Skin of body (tissue), 3 donors: ENCODE measurements at places on chromosomes 3 and 15. TPM values are rescaled to one million over a fixed set of nuclear protein-coding genes. Genes with fewer than 3 reads are reported as not detected.
A peak's percentile ranks its signal among the peaks of the same experiment; 100 is the strongest.

The ADGRG7 gene
- 0.10 TPM for total RNA-seq

DNA sequence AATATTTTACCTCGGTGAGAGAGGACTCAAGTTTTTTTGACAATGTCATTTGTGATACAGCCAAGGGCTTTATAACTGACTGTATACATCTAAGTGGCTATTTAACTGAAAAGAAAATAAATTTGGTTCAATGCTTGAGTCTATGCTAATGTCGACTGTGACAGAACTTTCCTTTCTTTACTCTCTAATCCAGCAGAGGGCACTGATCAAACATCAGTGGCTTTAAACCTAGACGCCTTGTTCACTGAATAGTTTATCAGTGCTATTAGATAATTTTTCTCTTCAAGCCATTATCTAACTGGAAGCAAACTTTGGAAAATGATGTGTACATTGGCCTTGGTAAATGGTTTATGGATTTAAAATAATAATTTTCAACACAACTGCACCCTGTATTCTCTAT, 285.1 kb downstream of the CHL1 start:
- DNase-seq = no peak

The GTPBP8 gene
- 16.8 TPM for total RNA-seq

The SMCO1 gene
- total RNA-seq = 0.79 TPM

The CATSPER2 gene
- 1.8 TPM for total RNA-seq

GRCh38 chr3:164155400-164155799, 922.9 kb downstream of the SI start:
- no peak for DNase-seq

- no peak for DNase-seq
These were observed 143.1 kb downstream of the ARNT2 start for GRCh38 chr15:80547264-80547663.

GRCh38 chr3:127388427-127388826, 100.6 kb upstream of the PRR20G start:
- no peak for DNase-seq

GRCh38 chr15:64948916-64949315, 37.2 kb downstream of the ANKDD1A start:
- DNase-seq = no peak

DNA sequence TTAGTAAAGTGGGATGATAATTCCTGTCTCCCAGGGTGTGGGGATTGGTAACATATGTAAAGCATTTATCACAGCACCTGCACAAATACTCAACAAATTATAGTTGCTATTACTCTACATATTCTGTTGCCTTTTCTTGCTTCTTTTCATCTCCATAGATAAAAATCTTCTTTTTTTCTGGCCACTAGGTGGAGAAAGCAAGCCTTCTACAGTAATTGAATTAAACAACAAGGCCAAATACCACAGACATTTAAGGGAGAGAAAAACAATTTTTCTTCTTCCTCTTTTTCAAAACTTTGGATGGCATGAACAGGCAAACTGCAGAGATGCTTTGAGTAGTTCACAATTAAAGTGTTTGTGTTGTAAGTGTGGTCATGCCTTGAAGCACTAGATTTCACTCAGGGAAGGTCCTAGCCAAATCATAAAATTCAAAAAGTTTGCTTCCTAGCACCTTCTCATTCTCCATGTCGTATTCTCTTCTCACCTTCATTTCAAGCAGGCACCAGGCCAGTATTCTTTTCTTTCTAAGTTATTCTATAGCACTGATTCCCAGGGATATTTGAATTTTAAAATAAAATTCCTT, 493.4 kb upstream of the TGFBR2 start:
- no peak for DNase-seq

- no peak for DNase-seq
These were observed 29.7 kb downstream of the GLCE start for GRCh38 chr15:69190091-69190490.

- DNase-seq = no peak
These were observed 356.3 kb upstream of the C2CD4B start for GRCh38 chr15:62521396-62521795.

GRCh38 chr3:133138017-133138416, 99.8 kb downstream of the TMEM108 start:
- DNase-seq = no peak

- peak; percentile 52 for DNase-seq
These were observed 76.0 kb upstream of the HACD2 start for GRCh38 chr3:123660900-123661299.

- no peak for DNase-seq
These were observed 42.0 kb downstream of the WWTR1 start for GRCh38 chr3:149615731-149616221.

- DNase-seq = no peak
These were observed 21.7 kb downstream of the PXYLP1 start for GRCh38 chr3:141253326-141253725.

- no peak for DNase-seq
These were observed 87.4 kb upstream of the GSK3B start for GRCh38 chr3:120181632-120182031.

- DNase-seq = no peak
These were observed 149.5 kb downstream of the SLC9A9 start for GRCh38 chr3:143698682-143699303.

- no peak for DNase-seq
These were observed 377.1 kb upstream of the TPM1 start for GRCh38 chr15:62665449-62665848.

DNA sequence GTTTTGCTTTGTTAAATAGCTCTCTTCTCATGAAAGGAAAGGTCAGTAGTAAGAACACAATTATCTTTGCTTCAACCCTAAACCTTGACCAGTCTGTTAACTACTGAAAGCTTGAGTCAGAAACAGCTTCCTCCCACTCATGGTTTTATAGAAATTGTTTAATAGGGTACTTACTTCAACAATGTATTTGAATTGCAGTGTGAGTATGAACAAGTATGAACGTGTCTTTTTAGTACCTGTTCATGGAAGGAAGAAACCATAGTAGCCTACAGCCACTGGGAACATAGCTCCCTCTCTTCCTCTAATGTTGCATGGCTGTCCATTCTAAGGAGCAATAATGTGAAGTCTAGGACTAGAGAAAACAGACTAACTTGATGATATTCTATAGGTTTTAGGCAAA, 311.0 kb downstream of the MCTP2 start:
- no peak for DNase-seq

- no peak for DNase-seq
These were observed 40.4 kb downstream of the BHLHE40 start for GRCh38 chr3:5019411-5020241.

GRCh38 chr15:90191344-90191687, 9.8 kb upstream of the SEMA4B start:
- DNase-seq = no peak

The SPINT1 gene
- 50.8 TPM for total RNA-seq

The DPPA2 gene
- not detected for total RNA-seq

The FILIP1L gene
- 40.1 TPM for total RNA-seq

GRCh38 chr3:49006408-49007067, 653 bp upstream of the WDR6 start:
- DNase-seq = peak; percentile 33

GRCh38 chr3:52696830-52697631, 8.6 kb downstream of the GLT8D1 start:
- no peak for DNase-seq

GRCh38 chr3:74001436-74001835, 376.7 kb upstream of the PDZRN3 start:
- peak; percentile 84 for DNase-seq

DNA sequence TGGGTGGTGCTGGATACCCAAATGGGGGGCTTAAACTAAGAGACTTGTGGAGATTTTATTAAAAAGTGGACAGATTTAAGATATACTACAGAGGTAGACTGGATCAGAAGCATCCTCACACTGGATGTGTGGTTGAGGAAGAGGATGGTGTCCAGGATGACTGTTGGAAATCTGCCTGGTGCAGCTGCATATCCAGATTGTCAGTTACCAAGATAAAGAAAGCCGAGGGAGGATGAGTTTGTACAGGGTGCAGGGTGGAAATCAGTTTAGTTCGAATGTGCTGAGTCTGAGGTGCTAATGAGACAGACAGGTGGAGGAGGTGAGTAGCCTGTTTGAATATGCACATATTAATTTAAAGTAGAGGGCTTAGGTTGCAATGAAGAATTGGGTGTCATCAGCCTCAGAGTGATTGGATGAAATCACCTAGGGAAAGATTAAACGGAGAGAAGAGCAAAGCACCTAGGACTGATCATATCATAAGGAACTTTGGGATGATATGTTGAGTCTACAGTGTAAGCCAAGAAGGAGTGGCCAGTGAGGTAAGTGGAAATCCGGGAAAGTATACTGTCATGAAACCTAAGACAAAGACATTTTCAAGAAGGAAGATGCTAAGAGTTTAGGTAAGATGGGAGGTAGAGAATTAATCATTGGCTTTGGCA, 74.1 kb upstream of the GOLGA8B start:
- DNase-seq = no peak

DNA sequence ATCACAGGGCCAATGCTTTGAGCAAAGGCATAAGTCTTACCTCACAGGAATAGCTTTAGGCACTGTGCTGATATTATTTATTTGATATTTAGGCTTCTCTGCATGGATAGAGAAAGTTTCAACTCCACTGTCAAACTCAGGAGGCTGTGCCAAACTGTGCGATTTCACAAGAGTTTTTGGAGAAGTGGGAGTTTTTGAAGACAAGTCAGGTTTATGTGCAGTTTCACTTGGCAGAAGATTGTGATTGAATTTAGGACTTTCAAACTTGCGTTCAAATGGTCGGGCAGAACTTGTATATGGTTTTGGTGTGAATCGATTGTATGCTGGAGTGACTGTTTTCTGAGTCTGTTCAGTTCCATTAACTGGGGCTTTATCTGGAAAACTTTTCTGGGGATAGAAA, 113.7 kb downstream of the TJP1 start:
- no peak for DNase-seq

- DNase-seq = no peak
These were observed 4.7 kb downstream of the GAP43 start for GRCh38 chr3:115628075-115628412.

DNA sequence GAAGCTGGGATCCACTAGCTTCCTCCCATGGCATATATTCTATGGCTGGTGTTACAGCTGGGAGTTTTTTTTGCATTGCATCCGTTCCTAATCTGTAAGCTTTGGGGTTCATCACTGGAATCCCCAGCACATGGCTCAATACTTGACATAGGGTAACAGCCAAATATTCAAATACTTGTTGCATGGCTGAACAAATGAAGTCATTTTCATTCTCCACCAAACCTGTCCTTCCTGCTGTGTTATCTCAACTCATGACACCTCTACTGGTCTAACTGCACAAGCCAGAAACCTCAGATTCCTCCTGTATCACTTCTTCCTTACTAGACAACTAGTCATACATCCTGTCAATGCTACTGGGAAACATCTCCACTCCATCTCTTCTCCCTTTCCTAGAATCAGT, 43.4 kb downstream of the ST3GAL6 start:
- no peak for DNase-seq

DNA sequence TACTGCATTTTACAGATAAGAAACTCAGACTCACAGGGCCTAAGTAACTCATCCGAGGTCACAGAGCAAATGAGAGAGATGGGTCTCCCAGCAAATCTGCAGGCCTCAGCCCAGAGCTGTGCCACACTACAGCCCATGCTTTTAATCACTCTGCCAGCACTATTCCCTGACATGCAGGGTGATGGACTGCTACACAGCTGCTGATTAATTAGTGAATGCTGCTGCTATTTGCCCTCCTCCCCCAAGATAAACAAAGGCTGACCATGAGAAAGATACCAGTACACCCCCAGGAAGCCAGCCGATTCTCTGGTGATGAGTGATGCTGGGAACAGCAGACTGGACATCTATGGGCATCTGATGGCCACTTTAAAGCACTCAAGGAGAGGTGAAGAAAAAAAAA, 39.3 kb downstream of the RFTN1 start:
- no peak for DNase-seq

- no peak for DNase-seq
These were observed 228.2 kb downstream of the OPA1 start for GRCh38 chr3:193821151-193821668.

The TMEM40 gene
- 10.8 TPM for total RNA-seq

- no peak for DNase-seq
These were observed 1438.2 kb downstream of the ZPLD1 start for GRCh38 chr3:103873021-103873420.

GRCh38 chr3:141963301-141963700, 86.9 kb downstream of the ATP1B3 start:
- DNase-seq = no peak

The FBN1 gene
- total RNA-seq = 480 TPM

DNA sequence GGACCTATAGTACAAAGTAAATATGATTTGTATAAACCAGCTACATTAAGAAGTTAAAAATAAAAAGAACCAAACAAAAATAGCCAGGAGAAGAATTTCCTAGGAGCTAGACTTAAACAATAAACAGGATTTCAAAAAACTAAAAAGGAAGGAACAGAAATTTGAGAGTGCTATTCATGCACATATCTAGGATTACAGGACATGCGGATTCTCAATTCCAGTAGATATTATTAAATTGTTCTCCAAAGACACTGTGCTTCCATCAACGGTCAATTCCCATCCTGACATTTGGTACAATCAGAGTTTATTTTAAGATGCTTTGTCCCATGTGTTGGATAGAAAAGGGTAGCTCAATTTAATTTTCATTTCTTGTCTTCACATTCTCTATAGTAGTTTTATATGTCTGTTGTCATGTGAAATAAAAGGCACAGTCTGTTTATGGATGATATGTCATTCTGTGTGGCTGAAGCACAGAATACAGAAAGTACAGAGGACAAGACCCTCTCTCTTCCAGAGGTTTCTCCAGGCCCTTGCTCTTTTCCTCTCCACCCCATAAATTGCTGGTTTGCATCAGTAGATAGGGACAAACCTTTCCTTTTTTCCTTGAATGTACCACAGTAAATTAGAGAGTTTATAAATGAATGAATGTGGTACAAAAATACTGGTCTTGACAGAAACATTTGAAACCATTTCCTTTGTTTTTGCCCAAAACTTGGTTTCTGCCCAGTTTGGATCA, 3.5 kb downstream of the PLOD2 start:
- DNase-seq = no peak

- no peak for DNase-seq
These were observed 41.4 kb downstream of the OSTN start for GRCh38 chr3:191240486-191240885.

DNA sequence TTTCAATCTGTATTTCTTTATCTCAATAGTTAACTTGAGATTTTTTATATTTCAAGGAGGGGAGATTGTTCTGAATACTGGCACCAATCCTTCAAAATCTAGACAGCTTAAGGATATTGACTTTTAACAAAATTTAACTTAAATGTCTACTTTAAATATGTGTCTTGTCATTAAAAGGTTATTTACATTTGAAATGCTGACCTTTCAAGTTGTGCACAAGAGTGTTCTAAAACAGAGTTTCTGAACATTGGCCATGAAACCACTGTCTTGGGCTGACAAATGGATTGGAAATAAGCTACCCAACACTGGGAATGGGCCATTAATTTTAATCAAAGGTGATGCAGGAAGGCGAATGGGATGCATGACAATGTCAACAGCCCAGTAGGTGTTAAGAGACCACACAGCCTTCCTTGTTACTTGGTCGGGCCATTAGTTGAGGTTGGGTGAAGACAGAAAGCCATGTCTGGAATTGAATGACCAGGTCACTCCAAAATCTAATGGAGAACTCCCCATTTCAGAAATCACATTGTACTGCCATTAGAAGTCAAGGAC, 128.5 kb downstream of the CDIN1 start:
- DNase-seq = no peak

DNA sequence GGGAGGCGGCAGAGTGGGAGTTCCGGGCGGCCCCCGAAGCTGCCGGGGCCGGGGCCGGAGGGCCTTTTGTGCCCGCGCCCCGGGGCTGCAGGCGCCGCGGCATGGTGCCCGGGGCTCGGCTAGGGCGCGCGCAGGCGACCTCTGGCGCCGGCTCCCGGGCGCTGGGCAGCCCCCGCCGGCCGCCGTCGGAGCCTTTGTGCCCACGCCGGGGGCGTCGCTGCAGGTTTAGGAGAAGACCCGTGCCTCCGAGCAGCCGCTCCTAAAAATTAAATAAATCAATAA, 299 bp downstream of the PAQR9 start:
- no peak for DNase-seq

The SH2D7 gene
- total RNA-seq = not detected
